ENCODE measurements at places on chromosomes 6 and 20.

DNA sequence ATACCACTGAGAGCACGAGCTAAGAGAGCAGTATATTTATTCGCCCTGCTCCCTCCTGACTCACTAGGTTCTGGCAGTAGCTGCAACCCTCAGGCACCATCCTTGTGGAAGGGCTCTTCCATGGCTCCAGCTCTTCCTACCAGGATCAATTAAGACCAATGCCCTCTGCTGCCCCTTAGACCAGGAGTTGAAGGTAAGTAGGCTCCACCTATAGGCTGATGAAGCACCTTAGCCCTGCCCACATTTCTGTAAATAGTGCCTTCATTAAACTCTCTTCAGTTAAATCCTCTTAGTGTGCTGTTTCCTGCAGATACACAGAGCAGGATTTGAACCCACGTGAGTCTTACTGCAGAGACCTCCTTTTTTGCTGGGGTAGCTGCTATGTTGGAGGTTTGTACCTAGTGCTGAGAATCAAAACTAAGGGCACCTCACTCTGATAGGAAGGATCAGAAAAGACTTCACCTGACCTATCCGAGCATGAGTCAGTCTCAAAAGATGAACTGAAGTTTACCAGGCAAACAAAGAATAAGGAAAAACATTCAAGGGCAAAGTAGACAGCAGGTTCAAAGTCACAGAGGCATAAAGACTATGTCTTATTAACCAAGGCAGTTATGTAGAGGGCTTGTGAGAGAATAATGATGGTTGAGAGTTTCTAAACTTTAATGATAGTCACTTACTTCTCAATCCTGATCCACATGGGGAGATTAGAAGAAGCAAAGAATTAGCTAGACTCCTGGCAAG, 56.9 kb upstream of the BEND6 start:
- no peak for DNase-seq

- DNase-seq, result peak; percentile 94
Measured at GRCh38 chr6:79233611-79234149, 802 bp downstream of the HMGN3 start.

DNA sequence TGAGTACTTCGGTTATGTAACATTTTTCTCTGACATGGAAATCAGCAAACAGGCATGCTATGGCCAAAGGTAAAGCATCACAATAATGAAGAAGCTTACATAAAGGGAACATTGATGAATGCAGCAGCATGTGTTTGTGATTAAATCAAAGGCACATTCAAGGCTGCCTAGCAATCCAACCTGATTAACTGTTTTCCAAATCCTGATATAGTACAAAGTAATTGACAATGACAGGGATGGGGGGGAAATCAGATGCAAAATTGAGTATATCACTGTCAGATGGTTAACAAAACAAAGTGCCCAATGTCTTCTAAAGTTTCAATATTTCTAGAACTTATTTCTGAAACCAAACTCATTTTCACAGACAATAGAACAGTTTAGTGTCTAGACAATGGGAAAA, 39.2 kb upstream of the B3GAT2 start:
- no peak for DNase-seq

DNA sequence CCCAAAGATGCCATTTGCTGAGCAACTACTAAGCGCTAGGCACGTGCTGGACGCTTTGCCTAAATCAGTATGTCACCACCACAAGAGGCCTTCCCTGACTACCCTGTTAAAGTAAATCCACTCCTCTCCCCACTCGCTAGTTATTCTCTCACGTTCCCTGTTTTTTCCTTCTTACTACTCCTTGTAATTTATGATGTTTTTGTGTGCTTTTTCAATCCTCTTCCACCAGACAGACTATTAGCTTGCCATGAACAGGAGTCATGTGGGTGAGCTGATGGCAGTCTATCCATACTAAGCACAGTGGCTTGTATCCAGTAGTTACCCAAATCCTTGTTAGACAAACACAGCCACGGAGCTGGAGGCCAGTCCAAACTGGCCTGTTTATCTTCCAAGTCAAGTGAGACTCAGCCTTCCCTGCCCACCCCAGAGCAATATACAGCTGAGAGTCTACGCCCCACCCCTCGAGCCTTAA, 41.2 kb downstream of the C6orf132 start:
- DNase-seq, result no peak
